ENCODE measurements at places on chromosomes 1 and 21.

- peak; percentile 24 for DNase-seq
Measured at GRCh38 chr1:110196917-110197765, 13.0 kb upstream of the KCNC4 start.

DNA sequence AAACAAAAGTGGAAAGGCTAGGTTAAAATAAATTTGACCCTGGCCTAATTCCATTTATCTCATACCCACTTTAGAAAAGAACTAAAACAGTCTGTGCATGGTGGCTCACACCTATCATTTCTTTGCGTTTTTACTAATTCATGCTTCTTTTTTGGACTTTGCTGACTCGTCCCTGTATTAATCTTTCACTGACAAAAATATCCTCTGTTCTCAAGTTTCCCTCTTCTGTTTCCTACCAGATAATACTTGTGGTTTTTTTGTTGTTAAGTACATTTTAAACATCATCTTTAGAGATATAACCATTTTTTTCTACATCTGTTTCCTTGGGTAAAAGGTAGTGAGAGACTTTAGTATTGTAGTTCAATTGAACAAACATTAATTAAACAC lies 11.5 kb downstream of the CNST start:
- DNase-seq: no peak

GRCh38 chr1:214319938-214320337 lies 39.0 kb downstream of the SMYD2 start:
- DNase-seq: no peak

- no peak for DNase-seq
Measured at GRCh38 chr1:214364386-214364785, 83.4 kb downstream of the SMYD2 start.

GRCh38 chr1:32350785-32351398 lies 11.4 kb downstream of the FAM229A start:
- peak; percentile 62 for DNase-seq

GRCh38 chr1:25619101-25619890 lies 2.7 kb downstream of the MAN1C1 start:
- DNase-seq: no peak

- DNase-seq: no peak
Measured at GRCh38 chr1:22826604-22827580, 116.3 kb downstream of the EPHB2 start.

DNA sequence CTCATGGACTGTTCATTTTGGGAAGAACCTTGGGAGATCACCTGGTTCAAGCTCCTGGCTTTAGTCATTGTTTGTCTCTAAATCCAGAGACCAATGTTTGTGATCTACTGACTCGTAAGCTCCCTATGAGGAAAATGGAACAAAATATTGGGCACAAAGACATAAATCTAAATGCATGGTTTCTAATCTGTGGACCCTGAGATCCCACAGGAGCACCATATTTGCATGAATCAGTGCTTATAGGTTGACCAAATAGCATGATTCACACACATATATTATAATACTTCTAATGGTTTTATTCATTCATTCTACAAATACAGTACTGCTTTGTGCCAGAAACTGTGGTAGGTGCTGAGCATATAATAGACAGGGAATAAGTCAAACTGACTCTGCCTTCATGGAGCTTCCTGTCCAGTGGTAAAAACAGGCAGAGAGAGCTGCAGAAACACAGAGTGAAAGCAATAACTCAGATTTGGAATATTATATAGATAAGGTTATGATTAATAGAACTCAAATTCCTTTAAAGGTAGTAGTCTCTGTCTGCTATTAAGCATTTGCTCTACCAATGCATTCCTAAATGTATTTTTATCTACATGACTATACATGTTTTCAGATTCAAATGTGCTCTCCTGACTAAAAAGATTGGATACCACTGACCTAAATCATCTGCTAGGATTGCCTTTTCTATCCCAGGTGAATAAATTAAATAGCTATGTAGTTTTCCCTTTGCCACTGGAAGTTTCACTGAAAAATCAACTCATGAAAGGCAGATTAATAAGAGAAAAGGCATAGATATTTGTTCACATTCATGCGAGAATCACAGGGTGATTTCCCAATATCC lies 198.6 kb upstream of the CAMK1G start:
- no peak for DNase-seq

- no peak for DNase-seq
Measured at GRCh38 chr1:160237558-160237957, 24.8 kb downstream of the DCAF8 start.

DNA sequence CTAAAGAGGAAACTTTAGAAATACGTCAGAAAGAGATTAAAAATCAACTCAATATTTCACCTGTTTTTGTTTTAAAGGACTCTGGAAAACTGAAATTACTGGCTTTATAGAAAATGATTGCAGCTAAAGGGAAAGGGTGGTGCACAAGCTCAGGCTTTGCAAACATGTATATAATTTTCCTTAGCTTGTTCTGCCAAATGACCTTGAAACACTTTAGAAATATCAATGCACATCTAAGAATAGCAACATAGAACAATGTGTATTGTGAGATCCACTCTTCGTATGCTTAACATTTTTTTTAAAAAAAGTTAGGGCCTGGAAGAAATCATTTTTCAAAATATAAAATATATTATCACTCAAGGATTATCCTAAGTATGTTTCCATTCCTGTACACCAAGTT lies 143.9 kb downstream of the NTPCR start:
- no peak for DNase-seq

DNA sequence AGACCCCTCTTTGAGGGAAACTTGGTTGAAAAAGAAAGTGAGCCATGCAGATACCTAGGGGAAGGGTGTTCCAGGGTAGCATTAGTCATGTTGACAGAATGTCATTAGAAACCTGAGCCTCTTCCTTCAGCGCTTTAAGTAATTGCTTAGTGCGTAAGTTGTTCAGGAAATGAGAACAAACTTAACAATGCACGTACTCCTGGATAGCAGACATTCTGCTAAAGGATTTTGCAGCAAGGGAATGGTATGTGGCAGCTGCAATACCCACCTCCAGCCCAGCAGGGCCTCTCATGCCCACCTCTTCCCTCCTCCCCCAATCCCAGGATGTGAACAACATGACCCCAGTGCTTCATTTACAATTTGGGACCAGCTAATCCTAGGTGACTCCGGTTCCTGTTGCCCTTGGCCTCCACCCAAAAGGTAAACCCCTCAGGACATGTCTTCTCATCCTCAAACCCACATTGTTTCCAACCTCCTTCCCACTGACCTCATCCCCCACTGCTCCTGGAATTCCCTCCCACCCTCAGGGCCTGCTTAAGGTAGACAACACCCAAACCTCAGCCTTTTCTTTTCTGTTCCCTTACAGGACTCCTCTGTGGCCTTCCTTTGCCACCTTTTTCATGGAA lies 98.0 kb upstream of the BCAR3 start:
- DNase-seq: no peak

- DNase-seq: no peak
Measured at GRCh38 chr1:7218210-7218832, 433.1 kb downstream of the CAMTA1 start.

DNA sequence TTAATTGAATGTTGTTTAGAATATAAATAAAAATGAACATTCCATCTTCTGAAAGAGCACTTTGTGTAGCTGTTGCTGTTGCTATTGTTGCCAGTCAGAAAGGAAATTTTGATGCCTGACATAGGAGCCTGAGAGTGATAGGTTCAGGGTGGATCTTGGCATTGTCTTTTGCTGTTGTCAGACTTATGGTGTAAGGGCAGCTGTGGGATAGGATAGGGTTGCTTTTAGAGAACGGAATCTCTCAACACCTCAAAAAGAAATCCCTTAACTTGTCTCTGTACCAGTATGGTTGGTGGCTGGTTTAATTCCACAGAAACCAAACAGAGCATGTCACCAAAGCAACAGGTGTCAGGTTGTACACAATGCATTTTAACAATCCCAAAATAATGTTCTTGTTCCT lies 62.7 kb downstream of the ESRRG start:
- no peak for DNase-seq

- DNase-seq: no peak
Measured at GRCh38 chr1:214584805-214585766, 17.9 kb upstream of the CENPF start.

GRCh38 chr1:94143809-94144176 lies 22.8 kb upstream of the ABCA4 start:
- DNase-seq: no peak

GRCh38 chr1:172255223-172255560 lies 165.3 kb upstream of the C1orf105 start:
- DNase-seq: no peak

All from stimulated activated CD8-positive, alpha-beta memory T cell treated with anti-CD3 and anti-CD28 coated beads, Interleukin-4, amount 100 ng/mL, for 4 hours (primary cell).